ENCODE measurements at places on chromosomes 4 and X. TPM values are rescaled to one million over a fixed set of nuclear protein-coding genes. Genes with fewer than 3 reads are reported as not detected.

The SLC10A4 gene
- 6.8 TPM for total RNA-seq

The SLC9B1 gene
- 0.13 TPM for total RNA-seq

The PDZD11 gene
- 91.1 TPM for total RNA-seq

The GPRIN3 gene
- total RNA-seq, result 1.2 TPM

The C4orf50 gene
- total RNA-seq, result not detected

The MAGEB1 gene
- not detected for total RNA-seq

The MAGEA6 gene
- total RNA-seq, result 13.3 TPM

The CFAP299 gene
- not detected for total RNA-seq

The STPG2 gene
- total RNA-seq, result not detected

The RNF150 gene
- 0.20 TPM for total RNA-seq

The FOXR2 gene
- not detected for total RNA-seq

The PDE6B gene
- not detected for total RNA-seq

The SPATA4 gene
- total RNA-seq, result 0.14 TPM

The SPIN2A gene
- 0.16 TPM for total RNA-seq

The MAD2L1 gene
- total RNA-seq, result 44.1 TPM

The ZNF711 gene
- 0.76 TPM for total RNA-seq

The SPANXC gene
- total RNA-seq, result not detected

The NAAA gene
- total RNA-seq, result 24.8 TPM

The TMPRSS11D gene
- not detected for total RNA-seq

The RRH gene
- 0.06 TPM for total RNA-seq

The GPR143 gene
- total RNA-seq, result 0.42 TPM

The SLC25A31 gene
- total RNA-seq, result not detected

The MBNL3 gene
- total RNA-seq, result not detected

The MAGEA2B gene
- 0.16 TPM for total RNA-seq

The GSPT2 gene
- 10.0 TPM for total RNA-seq

The ERVMER34-1 gene
- 0.42 TPM for total RNA-seq

The VCX2 gene
- total RNA-seq, result not detected

The CD99 gene
- total RNA-seq, result 351 TPM

The BMPR1B gene
- 6.0 TPM for total RNA-seq

The HMX1 gene
- total RNA-seq, result 0.10 TPM

The BEX5 gene
- total RNA-seq, result not detected

The FAM114A1 gene
- total RNA-seq, result 39.7 TPM

The CFP gene
- 0.95 TPM for total RNA-seq

The TREX2 gene
- 1.6 TPM for total RNA-seq

The PNMA5 gene
- total RNA-seq, result not detected

The CITED1 gene
- 2.0 TPM for total RNA-seq

The MGAT4D gene
- total RNA-seq, result not detected

The TMEM144 gene
- 3.6 TPM for total RNA-seq

The SOX3 gene
- not detected for total RNA-seq

The STAP1 gene
- total RNA-seq, result not detected

The HPSE gene
- 1.2 TPM for total RNA-seq

The PABPC1L2B gene
- total RNA-seq, result not detected

The CXCL11 gene
- 0.31 TPM for total RNA-seq

The NCAPG gene
- 32.3 TPM for total RNA-seq

The MTM1 gene
- total RNA-seq, result 6.5 TPM

The ODAPH gene
- total RNA-seq, result not detected

The HMGN5 gene
- 2.1 TPM for total RNA-seq

The GPC3 gene
- not detected for total RNA-seq

The HSFX1 gene
- total RNA-seq, result 0.42 TPM

The SSX1 gene
- not detected for total RNA-seq

The EMCN gene
- not detected for total RNA-seq
